ENCODE measurements at places on chromosomes 16 and 17.

GRCh38 chr16:67672739-67673662 is 6.4 kb downstream of the C16orf86 start:
- no peak for DNase-seq

DNA sequence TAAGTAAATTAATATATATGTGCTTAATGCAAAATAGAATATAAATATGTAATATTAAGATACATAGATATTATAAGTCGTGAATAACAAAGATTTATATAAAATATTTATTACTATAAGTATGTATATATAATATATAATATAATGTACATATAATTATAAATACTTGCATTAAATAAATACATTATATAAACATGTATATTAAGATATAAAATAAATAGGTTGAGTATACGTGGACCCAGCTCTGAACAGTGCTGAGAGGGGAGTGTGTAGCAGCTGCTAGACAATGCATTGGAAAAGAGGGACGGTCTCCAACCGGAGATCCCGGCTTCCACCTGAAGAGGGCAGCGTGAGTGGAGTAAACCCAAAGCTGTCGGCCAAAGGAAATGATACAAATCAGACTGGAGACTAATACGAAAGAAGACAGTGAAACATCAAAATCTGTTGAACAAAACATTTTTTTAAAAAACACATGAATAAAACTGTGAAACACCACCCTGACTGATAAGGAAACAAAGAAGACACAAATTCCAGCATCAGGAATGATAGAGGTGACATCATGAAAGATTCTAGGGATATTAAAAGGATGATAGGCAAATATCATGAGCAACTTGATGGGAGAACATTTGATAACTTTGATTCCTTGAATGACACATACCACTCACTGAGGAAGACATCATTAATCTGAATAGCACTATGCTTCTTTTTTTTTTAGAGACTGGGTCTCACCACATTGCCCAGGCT is 125.4 kb upstream of the CHMP6 start:
- DNase-seq, result no peak

DNA sequence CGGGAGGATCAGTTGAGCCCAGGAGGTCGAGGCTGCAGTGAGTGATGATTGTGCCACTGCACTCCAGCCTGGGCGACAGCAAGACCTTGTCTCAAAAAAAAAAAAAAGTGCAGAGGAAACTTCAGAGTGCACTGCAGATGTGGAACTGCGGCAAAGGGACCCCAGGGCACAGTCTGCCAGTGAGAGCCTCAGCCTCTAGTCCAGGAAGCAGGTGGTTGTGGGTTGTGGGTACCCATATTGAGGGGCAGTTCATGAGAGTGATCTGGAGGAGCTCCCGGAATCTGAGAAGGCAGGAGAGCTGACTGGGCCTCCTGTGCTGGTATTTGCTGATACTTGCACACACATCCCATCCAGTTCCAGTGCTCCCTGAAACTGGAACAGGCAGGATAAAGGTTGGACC is 13.1 kb downstream of the FOXN1 start:
- no peak for DNase-seq

GRCh38 chr16:51085271-51085670 is 65.8 kb downstream of the SALL1 start:
- DNase-seq, result no peak

GRCh38 chr16:89409161-89409711 is 81.1 kb downstream of the ANKRD11 start:
- peak; percentile 75 for DNase-seq

- no peak for DNase-seq
Measured at GRCh38 chr16:22291860-22292318, 5.3 kb upstream of the POLR3E start.

GRCh38 chr17:8391711-8392110 is 5.9 kb downstream of the RNF222 start:
- DNase-seq, result peak; percentile 74
